Activated CD8-positive, alpha-beta memory T cell treated with anti-CD3 and anti-CD28 coated beads, Interleukin-2, amount 10 ng/mL, durations not matched to agents 7 days and 5 days (primary cell): ENCODE measurements at places on chromosomes 4 and X. TPM values are rescaled to one million over a fixed set of nuclear protein-coding genes. Genes with fewer than 3 reads are reported as not detected.

The USP51 gene
- total RNA-seq = 0.88 TPM

The IGSF1 gene
- total RNA-seq = not detected

The GALNT7 gene
- 16.8 TPM for total RNA-seq

The APLN gene
- total RNA-seq = 0.15 TPM

The TMPRSS11D gene
- not detected for total RNA-seq

The SRPX gene
- total RNA-seq = 0.47 TPM

The NUDT11 gene
- total RNA-seq = 0.79 TPM

The GPAT3 gene
- total RNA-seq = 25.9 TPM

The TMSB15A gene
- 0.76 TPM for total RNA-seq

The GAGE13 gene
- not detected for total RNA-seq

The SSX2B gene
- not detected for total RNA-seq

The GLRA3 gene
- total RNA-seq = not detected

The PSAPL1 gene
- total RNA-seq = not detected

The SOWAHD gene
- 2.1 TPM for total RNA-seq

The ZNF41 gene
- 9.5 TPM for total RNA-seq

The ARHGAP24 gene
- total RNA-seq = not detected

The PCDH11X gene
- not detected for total RNA-seq

The FAAH2 gene
- 1.1 TPM for total RNA-seq

The DSPP gene
- total RNA-seq = not detected

The MAGEC3 gene
- total RNA-seq = not detected

The PROM1 gene
- not detected for total RNA-seq

The FANCB gene
- 12.0 TPM for total RNA-seq

The DRP2 gene
- 1.6 TPM for total RNA-seq

The FSTL5 gene
- not detected for total RNA-seq

The BANK1 gene
- total RNA-seq = not detected

The REPS2 gene
- total RNA-seq = not detected

The CT83 gene
- not detected for total RNA-seq

The VGLL1 gene
- total RNA-seq = not detected

The FLNA gene
- 1,602 TPM for total RNA-seq

The TKTL1 gene
- total RNA-seq = 1.1 TPM

The SASH3 gene
- 248 TPM for total RNA-seq

The PHOX2B gene
- total RNA-seq = not detected

The PPP4R3C gene
- not detected for total RNA-seq

The CYTL1 gene
- total RNA-seq = not detected

The ZDHHC15 gene
- not detected for total RNA-seq

The MAGEE2 gene
- total RNA-seq = not detected

The TMEM47 gene
- not detected for total RNA-seq

The ZCCHC12 gene
- not detected for total RNA-seq

The BST1 gene
- total RNA-seq = 0.70 TPM

The CT45A5 gene
- not detected for total RNA-seq

The DRD5 gene
- total RNA-seq = not detected

The GLOD5 gene
- total RNA-seq = not detected

The JADE3 gene
- total RNA-seq = 1.3 TPM
